ENCODE measurements at places on chromosomes 3 and 15.

- DNase-seq: no peak
Measured at GRCh38 chr3:170864525-170865208, 5.3 kb downstream of the RPL22L1 start.

GRCh38 chr15:83300826-83301225 is 16.4 kb upstream of the BNC1 start:
- no peak for DNase-seq

DNA sequence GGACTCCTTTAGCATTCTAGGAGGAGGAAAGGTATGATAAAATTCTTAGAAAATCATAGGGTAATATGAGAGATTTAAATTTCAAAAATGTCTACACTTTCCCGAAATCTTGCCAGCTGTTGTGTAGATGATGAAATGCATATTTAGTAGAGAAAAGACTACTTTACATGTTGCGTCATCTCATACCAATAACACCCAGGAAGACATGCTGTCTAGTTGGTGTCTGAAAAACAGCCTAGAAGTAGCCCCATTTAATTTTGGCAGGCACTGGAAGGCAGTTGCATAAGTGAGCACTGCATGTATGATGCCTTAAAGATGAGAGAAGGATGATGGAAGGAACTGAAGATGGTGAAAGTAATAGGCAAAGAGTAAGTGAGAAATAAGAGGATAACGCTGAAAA is 310.5 kb upstream of the TPM1 start:
- DNase-seq: no peak

DNA sequence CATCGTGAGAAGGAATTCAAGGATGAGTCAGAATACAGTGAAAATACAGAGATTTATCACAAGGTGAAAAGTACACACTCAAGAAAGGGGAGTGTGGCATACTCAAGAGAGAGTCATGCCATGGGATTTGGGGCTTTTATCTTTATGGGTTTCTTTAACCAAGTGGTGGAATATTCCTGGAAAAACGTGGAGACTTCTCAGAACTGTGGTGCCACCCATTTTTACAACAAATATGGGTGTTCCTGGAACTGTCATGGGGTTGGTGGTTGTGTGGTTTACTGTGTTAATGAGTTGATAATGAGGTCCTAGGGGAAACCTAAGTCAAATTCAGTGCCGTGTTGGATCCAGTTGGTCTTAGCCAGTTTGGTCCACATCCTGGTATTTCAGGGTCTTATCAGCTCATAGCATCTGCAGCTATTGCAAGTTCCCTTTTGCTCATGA is 497.2 kb downstream of the GABRG3 start:
- no peak for DNase-seq

GRCh38 chr3:188111002-188111584 is 42.9 kb upstream of the LPP start:
- no peak for DNase-seq

DNA sequence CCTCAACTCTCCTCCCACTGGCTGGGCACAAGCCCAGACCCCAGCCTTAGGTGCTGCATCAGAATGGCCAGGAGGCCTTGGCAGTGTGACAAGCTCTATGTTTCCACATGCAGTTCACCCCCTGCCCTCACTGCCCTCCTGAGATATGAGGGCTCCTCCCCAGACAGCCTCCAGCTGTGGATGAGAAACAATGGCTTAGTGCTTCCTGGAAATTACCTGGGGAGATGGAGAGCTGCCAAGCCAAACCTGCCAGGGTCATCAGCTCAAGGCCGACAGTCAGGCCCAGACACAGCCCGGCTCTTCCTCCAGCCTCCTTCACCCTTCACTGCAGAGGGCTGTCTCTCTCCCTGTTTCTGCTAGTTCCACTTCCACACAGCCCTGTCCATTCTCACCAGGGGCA is 76.3 kb downstream of the MYLK start:
- no peak for DNase-seq

GRCh38 chr3:108450444-108450843 is 60.0 kb downstream of the MYH15 start:
- DNase-seq: no peak

- no peak for DNase-seq
Measured at GRCh38 chr3:160454995-160455394, 5.4 kb upstream of the TRIM59 start.

DNA sequence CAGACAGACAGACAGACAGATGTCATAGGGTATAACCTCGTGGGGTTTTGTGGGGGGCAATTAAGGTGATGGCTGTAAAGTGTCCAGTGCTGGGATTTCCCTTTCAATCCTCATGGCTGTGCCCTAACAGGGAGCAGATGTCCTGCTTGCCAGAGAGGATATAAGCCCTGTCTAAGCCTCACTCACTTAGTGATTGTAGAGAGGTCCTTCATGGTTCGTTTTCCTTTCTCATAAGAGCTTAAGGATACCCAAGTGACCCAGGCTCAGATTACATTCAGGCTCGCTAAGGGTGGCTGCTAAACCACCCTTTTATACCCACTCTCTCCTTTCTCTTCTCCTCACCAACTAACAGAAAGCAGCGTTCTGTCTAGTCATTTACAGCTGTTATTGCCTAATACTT is 19.2 kb downstream of the LYSMD2 start:
- DNase-seq: no peak

GRCh38 chr3:20225769-20226168 is 39.8 kb upstream of the SGO1 start:
- DNase-seq: peak; percentile 66

DNA sequence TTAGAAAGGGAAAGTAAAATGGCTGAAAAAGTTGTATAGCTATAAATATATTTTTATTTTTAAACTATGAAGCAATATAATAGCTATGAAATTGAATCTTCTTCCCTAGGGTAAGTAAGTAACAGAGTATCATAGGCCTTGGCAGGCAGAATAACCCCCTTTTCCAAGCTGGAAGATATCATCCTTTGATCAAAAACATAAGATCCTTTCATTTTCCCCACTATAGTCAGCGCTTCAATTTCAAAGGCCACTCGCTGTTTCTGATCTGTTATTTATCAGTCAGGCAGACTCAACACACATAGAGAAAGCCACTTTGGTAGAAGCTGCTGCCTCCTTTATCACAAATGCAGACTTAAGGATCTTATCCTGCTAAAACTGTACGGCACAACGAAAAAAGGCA is 74.0 kb upstream of the UBE2E2 start:
- DNase-seq: no peak
